ENCODE measurements at places on chromosomes 13 and 19.

- DNase-seq, result no peak
These were observed 9.1 kb downstream of the TM6SF2 start for GRCh38 chr19:19263886-19264487.

- DNase-seq, result no peak
These were observed at the start of gene B3GNT3 for GRCh38 chr19:17794731-17795494. B3GNT3 (plus strand) TSS chr19:17795138; CDS start chr19:17807808, 12,670 bp downstream.

DNA sequence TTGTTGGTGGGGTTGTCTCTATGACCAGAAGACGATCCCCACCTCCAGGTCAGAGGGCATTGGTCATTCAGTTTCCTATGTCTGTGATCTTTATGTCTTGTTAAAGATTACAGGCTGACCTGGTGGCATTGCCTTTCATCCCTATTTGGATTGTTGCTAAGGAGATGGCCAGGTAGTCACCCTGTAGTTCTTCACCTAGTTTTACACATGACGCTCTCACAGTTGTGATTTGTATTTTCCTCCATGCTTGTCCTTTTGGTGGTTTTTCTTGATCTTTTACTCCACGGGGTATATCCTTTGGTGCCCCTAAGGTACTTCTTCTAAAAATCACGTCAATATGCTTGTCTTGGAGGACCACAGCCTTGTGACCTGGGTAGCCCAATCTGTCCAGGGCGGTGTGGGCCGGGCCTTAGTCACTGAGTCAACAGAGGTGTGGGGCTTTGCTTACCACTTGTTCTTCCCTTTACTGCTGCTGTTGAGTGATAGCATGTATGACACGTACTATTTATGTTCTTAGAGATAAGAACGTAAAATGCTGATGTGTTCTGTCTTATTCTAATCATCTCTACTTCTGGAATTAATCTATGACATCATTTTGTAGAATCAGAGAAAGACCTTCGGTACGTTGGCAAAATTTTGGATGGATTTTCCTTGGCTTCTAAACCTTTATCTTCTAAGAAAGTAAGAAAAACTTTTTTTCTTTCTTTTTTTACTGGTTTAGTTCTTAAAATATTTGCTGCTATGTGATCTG is 20.1 kb downstream of the GPATCH1 start:
- no peak for DNase-seq

- no peak for DNase-seq
These were observed 166.1 kb upstream of the MYO16 start for GRCh38 chr13:108463340-108463739.

DNA sequence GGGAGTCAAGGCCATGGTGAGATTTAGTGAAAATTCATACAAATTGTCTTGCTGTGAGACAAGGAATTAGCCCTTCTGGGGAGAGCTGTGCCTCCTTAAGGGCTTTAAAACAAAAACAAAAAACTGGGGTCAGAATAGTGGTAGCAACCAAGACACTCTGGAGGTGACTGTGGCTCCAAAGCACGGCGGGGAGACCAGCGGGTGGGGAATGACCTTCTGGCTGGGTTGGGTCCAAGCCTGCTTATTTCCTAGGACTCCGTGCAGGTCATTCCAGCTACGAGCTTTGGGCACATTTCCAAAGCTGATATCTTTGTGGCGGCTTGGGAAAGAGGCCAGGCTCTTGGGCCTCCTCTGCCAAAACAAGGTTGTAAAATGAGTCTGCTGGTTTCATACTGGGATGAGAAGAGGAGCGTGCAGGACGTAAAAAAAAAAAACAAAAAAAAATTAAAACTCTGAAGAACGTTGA is 348.3 kb downstream of the UQCRFS1 start:
- DNase-seq, result no peak

GRCh38 chr19:10404888-10405820 is 1.8 kb upstream of the CDC37 start:
- no peak for DNase-seq

DNA sequence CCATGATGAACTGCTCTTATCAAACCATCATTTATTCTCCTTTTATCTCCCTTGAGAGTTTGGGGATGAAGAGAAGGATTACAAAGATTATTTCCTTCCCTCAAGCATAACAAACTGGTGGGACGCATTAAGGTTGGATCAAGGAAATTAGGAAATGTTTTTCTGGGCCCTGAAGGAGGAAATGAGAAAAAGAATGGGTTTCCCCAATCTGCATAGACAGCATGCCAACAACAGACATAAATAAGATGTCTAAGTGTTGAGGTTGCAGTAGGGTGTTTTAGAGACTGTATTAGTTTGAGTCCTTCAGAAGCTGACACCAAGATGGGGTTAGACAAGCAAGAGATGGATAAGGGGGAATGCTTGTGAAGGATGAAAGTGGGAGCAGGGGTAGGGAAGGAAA is 7.3 kb downstream of the EPSTI1 start:
- DNase-seq, result no peak

DNA sequence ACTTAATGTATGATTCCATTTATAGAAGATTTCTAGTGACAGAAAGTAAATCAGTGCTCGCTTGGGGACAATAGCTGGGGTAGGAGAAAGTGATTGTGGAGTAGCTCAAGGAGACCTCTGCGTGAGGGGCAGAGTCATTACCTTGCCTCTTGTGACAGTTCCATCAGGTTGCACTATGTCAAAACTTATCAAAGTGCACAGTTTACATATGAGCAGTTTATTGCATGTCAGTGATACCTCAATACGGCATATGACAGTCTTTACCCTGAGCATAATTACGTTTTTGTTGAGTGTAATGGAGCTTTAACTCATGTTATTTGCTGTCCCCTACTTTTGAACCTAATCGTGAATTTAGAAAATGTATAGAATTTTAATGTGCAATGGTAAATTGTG is 15.0 kb downstream of the ARHGEF7 start:
- DNase-seq, result no peak

DNA sequence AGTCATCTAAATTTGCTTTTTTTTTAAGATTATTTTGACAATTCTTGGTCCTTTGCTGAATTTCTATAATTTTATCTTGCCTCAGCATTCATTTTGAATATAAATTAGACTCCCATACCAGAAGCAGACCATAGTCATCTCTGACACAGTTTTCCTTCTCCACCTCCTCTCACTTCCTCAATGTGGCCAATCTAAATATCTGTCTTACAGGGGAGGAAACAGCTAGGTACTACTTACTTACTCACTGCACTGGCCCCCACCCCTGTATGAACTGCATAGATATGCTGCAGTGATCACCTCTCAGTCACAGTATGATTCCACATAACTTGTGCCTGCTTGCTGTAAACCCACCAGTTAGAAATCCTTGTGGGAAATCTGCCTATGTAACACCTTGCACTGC is 665.6 kb downstream of the FGF9 start:
- DNase-seq, result no peak

- no peak for DNase-seq
These were observed 131.0 kb downstream of the KLF5 start for GRCh38 chr13:73189776-73190175.

DNA sequence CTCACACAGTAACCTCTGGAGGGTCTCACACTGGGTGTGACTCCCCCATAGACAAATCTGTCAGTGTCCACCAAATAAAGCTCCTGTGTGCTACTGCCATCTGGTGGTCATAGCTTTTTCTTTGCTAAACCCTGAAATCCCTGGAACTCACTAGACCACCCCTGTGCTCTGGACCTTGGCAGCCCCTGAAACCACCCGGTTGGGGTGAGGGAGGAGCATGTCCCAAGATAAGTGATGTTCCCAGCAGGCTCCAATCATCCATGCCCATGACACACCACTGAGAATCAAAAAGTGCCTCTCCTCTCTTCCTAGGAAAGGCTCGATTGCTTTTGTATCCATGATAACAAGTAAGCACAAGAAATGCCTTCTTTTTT is 6.5 kb upstream of the HSD17B14 start:
- DNase-seq, result no peak

DNA sequence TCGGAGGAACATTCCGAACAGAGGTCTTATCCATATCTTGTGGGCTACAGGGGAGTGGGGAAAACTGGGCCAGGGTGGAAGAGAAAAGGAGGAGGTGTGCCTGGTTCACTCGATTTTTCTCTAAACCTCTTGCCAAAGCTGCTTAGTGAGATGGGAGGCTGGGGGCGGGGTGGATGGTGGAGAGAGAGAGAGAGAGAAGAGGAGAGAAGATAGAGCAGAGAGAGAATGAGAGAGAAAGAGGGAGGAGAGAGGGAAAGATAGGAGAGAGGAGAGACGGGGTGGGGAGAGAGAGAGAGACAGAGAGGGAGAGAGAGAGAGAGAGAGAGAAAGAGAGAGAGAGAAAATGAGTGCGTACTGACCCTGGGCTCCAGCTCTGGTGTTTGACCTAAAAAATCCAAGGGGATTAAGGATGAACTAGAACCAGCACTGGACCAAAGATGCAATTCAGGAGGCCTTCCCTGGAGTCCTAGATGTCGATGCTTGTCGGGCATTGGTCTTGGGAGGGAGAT is 14.1 kb downstream of the NOVA2 start:
- no peak for DNase-seq

DNA sequence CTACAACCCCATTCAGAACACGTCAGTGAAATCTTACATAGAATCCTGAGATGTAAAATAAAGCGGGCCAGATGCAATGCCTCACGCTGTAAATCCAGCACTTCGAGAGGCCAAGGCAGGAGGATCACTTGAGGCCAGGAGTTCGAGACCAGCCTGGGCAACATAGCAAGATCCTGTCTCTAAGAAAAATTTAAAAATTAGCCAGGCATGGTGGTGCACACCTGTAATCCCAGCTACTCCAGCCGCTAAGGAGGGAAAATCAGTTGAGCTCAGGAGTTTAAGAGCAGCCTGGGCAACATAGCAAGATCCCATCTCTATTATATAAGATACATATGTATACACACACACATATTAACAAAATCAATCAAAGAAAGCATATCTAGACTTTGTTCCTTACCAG is 41.2 kb downstream of the PEX11G start:
- DNase-seq, result no peak

- DNase-seq, result no peak
These were observed 140.7 kb upstream of the KLF12 start for GRCh38 chr13:74274916-74275315.

Data from cortex of kidney (tissue), 1 donor.